ENCODE measurements at places on chromosomes 13 and 19. TPM values are rescaled to one million over a fixed set of nuclear protein-coding genes. Genes with fewer than 3 reads are reported as not detected.

Gene FOXO1
- 6.3 TPM for total RNA-seq

Gene C5AR2
- total RNA-seq: not detected

Gene GPR4
- total RNA-seq: not detected

Gene ZC3H4
- total RNA-seq: 30.0 TPM

Gene PRR36
- 0.72 TPM for total RNA-seq

Gene YJEFN3
- 0.51 TPM for total RNA-seq

Gene PBX4
- 2.7 TPM for total RNA-seq

Gene PTGIR
- 0.58 TPM for total RNA-seq
